ENCODE measurements at places on chromosomes 5 and 9.

- peak; percentile 59 for DNase-seq
Measured at GRCh38 chr9:92726971-92727715, 37.5 kb downstream of the BICD2 start.

GRCh38 chr5:133941456-133942196 is 26.8 kb downstream of the C5orf15 start:
- DNase-seq, result no peak

- no peak for DNase-seq
Measured at GRCh38 chr5:77590347-77590746, 48.2 kb downstream of the OTP start.

- DNase-seq, result no peak
Measured at GRCh38 chr5:10635257-10635866, 71.5 kb downstream of the ANKRD33B start.

DNA sequence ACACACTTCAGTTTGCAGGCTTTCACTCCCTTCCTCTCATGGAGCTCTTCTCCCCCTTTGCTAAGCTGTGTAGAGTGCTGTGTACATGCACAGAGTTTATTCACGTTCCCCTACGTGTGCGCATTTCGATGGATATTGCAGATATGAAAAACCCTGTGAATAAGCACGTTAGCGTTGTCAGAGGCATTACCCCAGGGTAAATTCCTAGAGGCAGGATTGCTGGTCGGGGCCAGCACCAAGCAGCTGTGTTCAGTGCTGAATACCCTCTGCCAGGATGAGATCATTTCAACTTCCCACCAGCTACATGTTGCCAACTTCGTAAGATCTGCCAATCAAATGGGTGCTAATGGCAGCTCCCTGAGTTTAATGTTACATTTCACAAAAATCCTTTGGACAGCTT is 172.3 kb upstream of the PPP1R26 start:
- no peak for DNase-seq

- no peak for DNase-seq
Measured at GRCh38 chr5:155822177-155822576, 504.8 kb upstream of the SGCD start.

- DNase-seq, result no peak
Measured at GRCh38 chr9:109246533-109246932, 74.3 kb downstream of the EPB41L4B start.

DNA sequence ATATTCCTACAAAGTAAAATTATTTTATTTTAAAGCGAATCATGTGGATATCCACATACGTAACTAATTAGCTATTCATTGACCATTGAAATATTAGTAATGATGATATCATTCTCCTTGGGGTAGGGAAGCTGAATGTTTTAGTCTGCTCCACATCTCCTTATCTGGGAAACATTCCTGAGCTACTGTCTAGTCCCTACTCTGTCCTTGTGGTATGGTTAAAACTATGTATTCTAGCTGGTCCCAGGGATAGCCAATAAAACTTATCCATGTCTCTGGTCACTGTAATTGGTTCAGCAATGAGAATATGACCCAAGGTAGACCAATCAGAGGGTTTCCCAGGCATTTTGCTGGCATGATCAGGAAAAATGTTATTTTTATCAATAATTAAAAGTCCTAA is 76.0 kb upstream of the DAP start:
- no peak for DNase-seq

- no peak for DNase-seq
Measured at GRCh38 chr5:54807421-54807820, 178.0 kb downstream of the ESM1 start.

DNA sequence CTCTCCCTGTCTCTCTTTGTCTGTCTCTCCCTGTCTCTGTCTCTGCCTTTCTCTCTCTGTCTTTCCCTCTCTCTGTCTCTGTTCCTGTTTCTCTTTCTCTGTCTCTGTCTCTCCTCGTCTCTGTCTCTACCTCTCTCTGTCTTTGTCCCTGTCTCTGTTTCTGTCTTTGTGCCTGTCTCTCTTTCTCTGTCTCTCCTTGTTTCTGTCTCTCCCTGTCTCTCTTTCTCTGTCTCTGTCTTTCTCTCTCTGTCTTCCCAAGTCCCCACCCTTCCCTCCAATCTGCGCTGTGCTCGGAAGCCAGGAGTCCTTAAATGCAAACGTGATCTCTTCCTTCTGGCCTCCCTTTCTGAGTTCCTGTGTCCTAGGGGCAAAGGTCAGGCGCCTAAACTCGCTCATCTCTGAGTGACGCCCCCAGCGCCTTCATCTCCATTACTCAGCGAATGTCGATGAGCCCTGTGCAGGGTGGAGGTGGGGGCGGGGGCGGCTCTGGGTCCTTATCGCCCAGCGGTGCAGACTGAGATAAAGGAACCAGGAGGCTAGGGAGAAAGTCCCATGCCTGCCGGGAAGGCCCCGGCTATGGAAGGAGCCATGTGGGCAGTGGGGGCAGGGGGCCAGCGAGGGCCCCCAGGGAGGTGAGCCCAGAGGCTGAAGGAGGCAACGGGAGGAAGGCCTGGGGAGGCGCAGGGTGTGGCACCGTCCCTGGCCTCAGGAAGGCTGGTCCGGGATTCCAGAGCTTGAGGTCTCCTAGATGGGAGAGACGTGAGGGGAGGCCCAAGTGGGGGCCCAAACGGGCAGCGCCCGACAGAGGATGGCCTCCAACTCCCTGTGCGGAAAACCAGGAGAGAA is 1.5 kb upstream of the SLC6A19 start:
- DNase-seq, result no peak

DNA sequence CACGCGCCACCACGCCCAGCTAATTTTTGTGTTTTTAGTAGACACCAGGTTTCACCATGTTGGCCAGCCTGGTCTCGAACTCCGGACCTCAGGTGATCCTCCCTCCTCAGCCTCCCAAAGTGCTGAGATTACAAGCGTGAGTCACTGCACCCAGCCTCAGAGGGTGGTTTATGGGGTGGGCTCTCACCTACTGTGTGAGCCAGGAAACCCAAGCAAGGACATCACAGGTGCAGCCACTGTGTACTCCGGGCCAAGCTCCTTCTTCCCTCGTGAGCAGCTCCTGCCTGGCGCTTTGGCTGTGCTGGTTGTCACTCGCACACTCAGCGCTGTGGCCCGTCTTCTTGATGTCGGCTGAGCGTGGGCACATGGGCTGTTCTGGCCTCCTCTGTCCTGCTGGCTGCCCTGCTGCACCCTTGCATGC is 70.1 kb downstream of the WNK2 start:
- no peak for DNase-seq

GRCh38 chr5:176593273-176593869 is 16.6 kb downstream of the GPRIN1 start:
- DNase-seq, result no peak

GRCh38 chr5:59007460-59008063 is 424.7 kb downstream of the RAB3C start:
- DNase-seq, result peak; percentile 20

GRCh38 chr5:159978358-159978757 is 30.6 kb upstream of the TTC1 start:
- no peak for DNase-seq

DNA sequence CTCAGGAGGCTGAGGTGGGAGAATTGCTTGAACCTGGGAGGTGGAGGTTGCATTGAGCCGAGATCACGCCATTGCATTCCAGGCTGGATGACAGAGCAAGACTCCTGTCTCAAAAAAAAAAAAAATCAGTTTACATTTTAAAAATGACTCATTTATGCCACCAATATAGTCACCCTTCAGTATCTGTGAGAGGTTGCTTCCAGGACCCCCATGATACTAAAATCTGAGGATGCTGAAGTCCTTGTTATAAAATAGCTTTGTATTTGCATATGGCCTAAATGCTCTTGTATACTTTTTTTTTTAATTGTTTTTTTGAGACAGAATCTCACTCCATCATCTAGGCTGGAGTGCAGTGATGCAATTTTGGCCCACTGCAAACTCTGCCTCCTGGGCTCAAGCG is 5.8 kb downstream of the OCLN start:
- DNase-seq, result no peak

- DNase-seq, result no peak
Measured at GRCh38 chr9:92402826-92403745, 1.3 kb downstream of the OGN start.

- DNase-seq, result no peak
Measured at GRCh38 chr9:38119560-38120236, 50.7 kb upstream of the SHB start.

DNA sequence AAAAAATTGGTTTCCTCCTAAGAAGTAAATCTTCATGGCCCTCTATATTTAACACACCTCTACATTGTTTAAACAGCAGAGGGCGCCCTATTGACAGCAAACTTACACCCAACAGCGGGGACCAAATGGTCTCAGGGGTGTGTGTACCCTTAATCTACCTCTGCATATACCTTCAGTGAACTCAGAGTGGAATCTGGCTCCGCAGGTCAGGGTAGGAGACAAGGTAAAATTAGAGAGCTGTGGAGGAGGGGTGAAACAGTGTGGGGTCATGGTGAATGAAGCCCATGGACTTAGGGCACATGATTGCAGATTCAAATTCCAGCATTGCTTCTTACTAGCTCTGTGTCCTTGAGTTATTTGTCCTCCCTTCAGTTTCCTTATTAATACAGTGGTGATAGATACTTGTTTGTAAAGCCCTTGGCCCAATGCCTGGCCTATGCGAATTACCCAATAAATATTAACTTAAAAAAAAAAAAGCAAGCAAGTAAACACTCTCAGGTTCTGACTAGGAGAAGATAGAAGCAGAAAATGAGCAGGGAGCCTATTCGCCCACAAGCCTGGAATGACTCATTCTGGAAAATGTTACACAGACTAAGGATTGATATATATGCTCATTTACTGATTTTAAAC is 122.9 kb downstream of the CAVIN4 start:
- DNase-seq, result no peak

DNA sequence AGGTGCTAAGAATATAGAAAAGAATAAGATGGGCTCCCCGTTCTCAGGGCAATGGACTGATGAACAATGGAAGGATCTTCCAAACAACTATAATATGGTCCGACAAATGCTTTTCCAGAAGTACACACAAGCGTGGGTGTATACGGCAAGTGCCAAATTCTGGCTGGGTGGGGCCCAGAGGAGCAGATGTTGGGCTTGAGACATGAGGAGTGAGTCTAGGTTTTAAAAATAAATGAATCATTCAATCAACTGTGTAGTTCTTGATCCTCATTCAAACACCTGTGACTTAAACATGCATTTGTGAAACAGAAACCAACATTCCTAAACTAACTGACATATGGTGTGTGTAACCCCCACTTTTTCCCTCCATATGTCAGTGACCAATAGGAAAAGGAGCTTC is 47.9 kb downstream of the MFAP3 start:
- no peak for DNase-seq

DNA sequence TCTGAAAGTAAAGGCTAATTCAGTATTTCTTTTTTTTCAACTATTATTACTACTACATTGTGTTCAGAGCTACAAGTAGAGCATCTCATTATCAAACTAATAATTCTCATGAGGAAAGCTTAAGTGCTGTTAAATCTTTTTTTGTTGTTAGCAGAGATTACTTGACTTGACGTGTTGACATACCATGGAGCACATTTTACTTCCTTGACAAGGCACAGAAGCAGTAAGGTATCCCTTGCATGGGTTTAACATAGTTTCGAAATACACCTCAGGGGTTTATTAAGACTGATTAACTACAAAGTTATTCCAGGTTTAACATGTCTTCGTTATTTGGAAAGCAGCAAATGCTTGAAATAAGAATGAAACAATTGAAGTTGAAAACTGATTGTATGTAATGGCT is 7.0 kb downstream of the SPDL1 start:
- no peak for DNase-seq

GRCh38 chr5:150660108-150660831 is 781 bp upstream of the MYOZ3 start:
- no peak for DNase-seq

GRCh38 chr9:93467062-93467416 is 13.7 kb upstream of the FAM120AOS start:
- DNase-seq, result no peak

GRCh38 chr5:150147670-150148069 is 8.0 kb downstream of the PDGFRB start:
- DNase-seq, result no peak

DNA sequence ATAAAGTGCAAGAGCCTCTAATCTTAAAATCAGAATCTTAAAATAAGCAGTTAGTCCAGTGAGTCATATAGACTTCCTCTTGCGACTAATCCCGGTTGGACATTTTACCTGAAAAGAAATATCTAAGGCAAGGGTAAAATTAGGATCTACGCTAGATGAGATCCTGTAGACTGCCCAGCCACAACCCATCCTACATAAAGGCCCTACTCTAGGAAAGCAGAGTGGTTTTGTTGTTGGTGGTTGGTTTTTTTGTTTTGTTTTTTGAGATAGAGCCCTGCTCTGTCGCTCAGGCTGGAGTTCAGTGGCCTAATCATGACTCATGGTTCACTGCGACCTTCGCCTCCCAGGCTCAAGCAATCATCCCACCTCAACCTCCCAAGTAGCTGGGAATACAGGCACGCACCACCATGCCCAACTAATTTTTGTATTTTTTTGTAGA is 6.9 kb downstream of the TSC1 start:
- DNase-seq, result no peak

DNA sequence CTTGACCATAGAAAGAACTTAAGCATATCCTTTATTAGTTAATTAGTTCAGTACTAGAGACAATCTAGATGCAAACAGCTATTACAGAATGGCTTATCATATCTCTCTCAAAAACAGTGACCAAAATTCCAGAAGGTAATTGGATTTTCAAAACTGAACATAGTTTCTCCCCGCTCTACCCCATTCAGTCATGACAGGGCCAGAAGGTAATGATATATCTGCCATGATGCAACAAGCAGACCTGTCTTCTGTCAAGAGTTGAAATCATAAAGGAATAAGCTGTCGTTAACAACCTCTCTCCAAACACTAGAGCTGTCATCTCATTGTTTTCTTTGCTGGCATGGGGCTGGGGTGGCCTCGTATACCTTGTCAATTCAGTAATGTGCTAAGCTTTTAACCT is 200.5 kb upstream of the POU5F2 start:
- DNase-seq, result peak; percentile 89

GRCh38 chr5:6772886-6773285 is 59.7 kb downstream of the TENT4A start:
- DNase-seq, result no peak

DNA sequence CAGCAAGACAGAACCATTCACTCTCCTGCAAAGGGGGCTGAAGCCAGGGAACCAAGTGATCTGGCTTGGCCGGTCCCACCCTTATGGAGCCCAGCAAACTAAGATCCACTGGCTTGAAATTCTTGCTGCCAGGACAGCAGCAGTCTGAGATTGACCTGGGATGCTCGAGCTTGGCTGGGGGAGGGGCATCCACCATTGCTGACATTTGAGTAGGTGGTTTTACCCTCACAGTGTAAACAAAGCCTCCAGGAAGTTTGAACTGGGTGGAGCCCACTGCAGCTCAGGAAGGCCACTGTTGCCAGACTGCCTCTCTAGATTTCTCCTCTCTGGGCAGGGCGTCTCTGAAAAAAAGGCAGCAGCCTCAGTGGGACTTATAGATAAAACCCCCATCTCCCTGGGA is 60.5 kb downstream of the TNFSF8 start:
- peak; percentile 19 for DNase-seq

DNA sequence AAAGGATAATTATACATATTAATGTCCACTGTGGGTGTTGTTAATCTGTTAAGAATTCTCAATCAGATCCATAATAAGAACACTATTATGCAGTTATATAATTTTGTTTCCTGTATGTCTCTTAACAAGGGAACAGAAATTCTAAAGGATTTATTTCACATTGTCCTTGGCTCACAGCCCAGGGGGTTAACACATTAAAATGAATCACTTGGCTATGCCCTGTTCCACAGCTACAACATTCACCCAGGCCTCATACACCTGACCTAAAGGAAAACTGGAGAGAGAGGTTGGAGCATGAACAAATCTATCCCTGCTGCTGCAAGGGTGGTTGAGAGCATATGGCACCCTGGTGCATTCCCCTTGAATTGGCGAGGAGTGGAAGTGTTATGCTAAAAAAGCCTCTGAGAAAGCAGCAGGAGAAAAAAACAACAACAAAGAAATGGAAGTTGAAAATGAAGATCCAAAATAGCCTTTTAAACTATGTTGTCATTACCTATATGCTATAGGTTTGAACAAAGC is 116.0 kb downstream of the KCNN2 start:
- DNase-seq, result no peak

All from SHP77 treated with DMSO at 0.1 percent for 48 hours (cell line).